ENCODE measurements at places on chromosomes 16 and 17.
A peak's percentile ranks its signal among the peaks of the same experiment; 100 is the strongest.

GRCh38 chr16:11626657-11627291, 40.1 kb upstream of the LITAF start:
- no peak for DNase-seq

GRCh38 chr16:54176376-54176901, 110.1 kb downstream of the IRX3 start:
- DNase-seq, result no peak

- DNase-seq, result no peak
Measured at GRCh38 chr17:1454541-1454940, 1.5 kb downstream of the CRK start.

DNA sequence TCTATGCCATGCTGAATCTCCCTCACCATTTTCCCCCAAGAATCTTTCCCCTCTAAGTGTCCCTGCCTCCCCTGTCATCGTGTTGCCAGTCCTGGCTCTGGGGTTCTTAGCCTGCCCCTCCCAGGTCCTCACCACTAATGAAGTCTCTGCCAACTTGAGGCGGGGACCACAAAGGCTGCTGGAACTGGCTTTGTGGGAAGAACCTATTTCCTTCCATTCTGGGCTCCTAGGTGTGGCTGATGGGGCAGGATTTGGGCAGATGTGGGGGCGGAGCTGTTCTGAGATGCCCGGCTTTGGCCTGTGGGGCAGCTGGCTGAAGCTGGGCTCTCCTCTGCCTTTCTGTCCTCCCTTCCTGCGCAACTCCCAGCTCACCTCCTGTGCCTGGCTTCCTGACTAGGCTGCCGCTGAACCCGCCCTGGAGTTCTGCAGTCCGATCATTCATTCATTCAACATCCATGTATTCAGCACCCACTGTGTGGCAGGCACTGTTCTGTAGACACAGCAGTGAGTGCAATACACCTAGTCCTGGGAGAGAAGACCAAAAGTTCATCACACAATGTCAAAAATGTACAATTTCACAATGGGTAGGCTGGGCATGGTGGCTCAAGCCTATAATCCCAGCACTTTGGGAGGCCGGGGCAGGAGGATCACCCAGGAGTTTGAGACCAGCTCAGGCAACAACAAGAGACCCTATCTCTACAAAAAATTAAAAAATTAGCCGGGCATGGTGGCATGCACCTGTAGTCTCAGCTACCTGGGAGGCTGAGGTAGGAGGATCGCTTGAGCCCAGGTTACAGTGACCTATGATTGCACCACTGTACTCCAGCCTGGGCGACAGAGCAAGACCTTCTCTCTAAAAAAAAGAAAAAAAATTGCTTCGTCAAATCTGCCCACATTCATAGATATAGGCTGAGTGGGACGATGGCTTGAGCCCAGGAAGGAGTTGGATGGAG, 1.9 kb upstream of the SNN start:
- no peak for DNase-seq

DNA sequence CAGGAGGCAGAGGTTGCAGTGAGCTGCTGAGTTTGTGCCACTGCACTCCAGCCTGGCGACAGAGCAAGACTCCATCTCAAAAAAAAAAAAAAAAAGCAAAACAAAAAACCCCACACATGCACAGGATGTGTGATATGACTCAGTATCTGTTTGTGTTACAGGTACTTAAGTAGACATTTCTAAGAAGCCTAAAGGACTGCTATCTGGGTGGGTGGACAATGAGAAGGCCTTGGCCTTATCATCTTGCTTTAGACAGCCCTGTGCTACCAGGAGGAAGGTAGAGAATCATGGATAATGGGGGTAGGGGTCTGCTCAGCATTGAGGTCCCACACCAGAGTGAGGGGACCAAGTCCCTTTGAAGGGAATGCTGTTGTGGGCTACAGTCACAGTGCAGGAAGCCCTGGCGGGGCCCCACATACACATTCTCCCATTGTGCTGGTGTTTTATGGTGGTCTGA, 26.7 kb downstream of the PLD6 start:
- DNase-seq, result no peak

DNA sequence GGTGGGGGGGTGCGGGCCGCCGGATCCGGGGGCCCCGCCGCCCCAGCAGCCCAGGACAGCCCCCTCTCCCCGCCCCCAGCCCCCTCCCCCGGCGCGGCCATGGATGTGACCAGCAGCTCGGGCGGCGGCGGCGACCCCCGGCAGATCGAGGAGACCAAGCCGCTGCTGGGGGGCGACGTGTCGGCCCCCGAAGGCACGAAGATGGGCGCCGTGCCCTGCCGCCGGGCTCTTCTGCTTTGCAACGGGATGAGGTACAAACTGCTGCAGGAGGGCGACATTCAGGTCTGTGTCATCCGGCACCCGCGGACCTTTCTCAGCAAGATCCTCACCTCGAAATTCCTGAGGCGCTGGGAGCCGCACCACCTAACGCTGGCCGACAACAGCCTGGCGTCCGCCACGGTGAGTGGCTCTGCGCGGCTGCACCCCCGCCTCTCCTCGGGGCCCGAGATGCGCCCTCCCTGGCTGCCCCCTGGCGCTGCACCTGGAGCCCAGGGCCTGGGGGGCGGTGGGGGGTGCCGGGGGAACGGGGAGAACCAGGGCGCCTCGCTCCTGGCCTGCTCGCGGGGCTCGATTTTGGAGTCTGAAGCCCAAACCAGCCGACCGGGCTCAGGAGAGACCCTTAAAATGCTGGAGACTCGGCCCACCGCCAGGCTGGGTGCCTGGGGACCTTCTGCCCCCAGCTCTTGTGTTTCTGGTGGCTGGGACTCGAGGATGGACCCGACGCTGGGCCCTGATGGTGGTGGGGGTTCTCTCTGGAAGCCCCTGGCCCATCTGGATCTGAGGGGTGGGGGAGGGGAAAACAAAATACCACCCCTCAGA, 744 bp downstream of the CMIP start:
- peak; percentile 26 for DNase-seq

DNA sequence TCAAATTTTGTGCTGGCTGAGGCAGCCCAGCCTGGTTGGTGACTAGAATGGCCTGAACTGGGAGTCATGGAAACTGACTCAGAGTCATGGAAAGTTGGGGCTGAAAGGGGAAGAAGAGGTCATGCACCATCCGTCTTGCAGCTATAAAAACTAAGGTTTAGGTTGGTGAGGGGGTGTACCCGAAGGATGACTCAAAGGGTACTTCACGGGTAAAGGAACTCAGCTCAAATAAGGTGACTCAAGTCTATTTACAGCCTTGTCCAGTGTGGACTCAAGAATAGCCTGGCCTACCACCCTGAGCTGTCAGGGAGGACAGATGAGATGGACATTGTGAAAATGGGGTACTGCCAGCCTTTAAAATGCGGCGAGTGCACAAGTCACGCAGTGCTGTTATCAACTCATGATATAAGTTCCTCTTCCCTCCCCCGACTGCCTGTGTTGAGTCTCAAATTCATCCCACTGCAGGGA, 18.6 kb downstream of the CD300LB start:
- DNase-seq, result peak; percentile 20

DNA sequence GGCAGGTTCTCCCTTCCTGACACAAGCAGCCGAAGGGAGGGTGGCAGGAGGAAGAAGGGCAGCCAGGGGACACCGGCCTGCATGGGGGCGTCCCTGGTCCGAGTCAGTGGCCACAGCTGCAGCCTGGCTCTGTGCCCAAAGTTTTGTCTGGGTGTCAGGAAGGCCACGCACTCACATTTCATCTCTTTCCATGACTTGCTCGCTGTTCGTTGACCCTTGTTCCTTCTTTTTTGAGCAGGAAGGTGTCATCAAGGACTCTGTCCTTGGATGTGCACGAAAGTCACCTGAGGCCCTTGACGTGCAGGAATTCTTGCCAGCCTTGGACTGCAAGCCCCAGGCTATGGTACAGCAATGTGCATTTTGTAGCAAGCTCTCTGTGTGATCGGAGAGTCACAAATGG, 93.3 kb downstream of the TNFRSF13B start:
- DNase-seq, result no peak

DNA sequence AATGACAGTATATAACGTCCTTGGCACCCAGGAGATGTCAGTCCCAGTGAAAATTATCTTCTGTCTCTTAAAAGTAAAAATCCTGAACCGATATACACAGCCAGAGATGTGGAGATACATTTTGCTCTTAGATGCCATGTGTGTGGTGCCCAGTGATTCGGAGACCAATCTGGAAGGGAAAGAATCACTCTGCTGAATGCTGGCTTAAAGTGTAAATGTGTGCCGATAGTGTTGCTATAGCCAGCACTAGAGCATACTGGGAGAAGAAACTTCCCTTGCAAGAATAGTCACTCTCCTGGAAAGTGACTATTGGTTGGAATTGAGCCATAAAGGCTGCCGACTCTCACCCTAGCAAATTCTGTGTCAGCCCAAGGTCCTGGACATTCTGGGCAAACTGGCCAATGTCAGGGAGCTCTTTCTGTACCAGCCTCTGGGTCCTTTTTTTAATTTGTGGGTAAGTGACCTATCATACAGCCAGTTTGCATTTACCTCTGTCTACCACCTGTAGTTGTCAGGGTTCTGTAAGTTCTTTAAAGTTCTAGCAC, 44.2 kb upstream of the HNF1B start:
- no peak for DNase-seq

- DNase-seq, result no peak
Measured at GRCh38 chr16:59593194-59593661, 859.1 kb upstream of the GOT2 start.

DNA sequence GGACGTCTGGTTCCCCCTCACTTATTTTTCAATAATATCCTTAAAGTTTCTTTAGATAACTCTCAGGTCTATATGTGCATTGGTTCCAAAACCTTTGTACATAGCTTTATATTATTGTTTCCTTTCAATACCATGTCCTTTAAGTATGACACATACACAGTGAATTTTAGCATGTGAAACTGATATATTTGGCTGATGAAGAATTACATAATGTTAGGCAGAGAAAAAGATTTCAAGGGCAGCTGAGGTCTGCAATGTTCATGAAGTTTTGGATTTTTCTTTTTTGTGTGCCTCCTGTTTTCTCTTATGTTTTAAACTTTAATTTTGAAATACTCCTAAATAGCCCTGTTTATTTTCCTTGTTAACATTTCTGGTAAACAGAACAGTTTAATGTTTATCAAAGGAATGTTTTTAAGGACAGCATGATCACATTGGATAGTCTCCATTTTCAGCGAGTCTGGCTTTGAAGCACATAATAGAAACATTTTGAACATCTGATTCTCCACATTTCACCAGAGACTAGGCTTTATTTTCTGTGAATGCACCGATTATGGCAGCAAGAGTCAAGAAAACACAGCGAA, 32.9 kb upstream of the FBXO47 start:
- DNase-seq, result no peak

- no peak for DNase-seq
Measured at GRCh38 chr17:48299760-48300159, 130.3 kb downstream of the SKAP1 start.

DNA sequence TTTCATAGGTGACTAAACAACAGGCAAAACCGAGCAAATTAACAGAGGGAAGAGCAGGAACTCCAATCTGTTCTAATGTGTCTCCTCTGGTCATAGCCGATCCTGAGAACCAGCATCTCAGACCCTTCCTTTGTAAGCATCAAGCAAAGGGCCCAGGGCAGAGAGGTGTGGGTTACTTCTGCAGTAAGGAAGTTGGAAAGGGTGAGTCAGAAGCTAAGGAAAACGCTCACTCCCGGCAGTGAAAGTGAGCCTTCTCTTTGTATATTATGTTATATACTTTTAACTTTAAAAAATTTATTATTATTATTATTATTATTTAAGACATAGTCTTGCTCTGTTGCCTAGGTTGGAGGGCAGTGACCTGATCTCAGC, 77.7 kb downstream of the MRM3 start:
- no peak for DNase-seq

GRCh38 chr17:8013731-8014557, 11.5 kb downstream of the GUCY2D start:
- DNase-seq, result no peak

GRCh38 chr16:56950881-56951771, 10.6 kb upstream of the CETP start:
- no peak for DNase-seq

DNA sequence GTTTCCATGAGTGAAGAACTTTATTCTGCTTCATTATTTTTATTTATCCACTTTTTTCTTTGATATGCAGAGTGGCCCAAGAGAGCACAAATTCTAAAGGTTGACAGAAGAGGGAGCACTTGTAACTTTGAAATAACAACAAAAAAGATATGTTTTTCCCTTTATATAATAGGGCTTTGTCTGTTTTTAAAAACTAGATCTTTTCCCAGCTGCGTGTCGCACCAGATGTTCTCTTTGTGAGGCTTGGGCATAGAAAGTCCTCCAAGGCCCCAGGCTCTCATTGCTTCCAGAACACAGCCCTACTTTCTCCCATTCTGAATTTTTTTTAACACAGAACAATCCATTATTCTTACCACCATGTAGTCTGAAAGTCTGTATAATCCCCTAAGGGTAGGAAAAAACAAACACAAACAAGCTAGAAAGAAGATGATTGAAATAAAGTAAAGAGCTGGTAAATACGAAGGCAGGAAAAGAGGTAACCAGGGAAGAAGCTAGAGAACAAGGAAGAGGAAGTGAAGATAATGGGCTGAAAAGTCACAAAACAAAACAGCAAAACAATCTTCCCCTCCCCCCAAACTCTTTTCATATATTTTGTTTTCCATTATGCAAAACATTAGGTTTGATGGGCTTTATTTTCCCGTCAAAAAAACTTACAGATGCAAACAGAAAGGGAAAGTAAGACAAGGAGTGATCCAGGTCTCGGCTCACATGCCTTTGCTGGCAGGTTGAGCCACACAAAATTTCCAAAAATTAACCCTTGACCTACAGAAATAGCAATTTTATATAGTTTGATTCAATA, 160.4 kb downstream of the ABCA8 start:
- no peak for DNase-seq

- no peak for DNase-seq
Measured at GRCh38 chr16:22890976-22891375, 77.0 kb downstream of the HS3ST2 start.

DNA sequence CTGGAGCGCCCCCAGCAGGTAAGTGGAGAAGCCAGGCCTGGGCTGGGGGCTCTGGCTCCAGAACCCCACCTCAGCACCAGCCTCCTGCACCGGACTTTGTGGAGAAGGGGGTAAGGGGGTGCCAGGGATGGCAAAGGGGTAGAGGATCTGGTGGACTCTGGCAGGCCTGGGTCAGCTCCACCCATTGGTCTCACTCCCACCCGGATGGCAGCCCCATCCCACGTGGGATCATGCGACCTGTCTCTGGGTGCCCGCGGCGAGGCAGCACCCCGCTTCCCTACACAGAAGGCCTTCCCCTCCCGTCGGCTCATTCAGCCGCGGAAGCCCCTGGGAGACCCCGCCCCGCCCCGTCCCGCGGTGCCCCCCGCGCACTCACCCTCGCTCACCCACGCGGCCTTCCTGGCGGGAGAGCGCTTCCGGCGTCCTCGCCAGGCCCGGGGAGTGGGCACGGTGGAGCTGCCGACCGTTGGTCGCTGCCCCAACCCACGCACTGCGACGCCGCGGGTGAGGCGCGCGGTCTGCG, 498 bp upstream of the PLEKHG4 start:
- no peak for DNase-seq

GRCh38 chr17:64781014-64781756, 119.1 kb upstream of the SMURF2 start:
- no peak for DNase-seq

DNA sequence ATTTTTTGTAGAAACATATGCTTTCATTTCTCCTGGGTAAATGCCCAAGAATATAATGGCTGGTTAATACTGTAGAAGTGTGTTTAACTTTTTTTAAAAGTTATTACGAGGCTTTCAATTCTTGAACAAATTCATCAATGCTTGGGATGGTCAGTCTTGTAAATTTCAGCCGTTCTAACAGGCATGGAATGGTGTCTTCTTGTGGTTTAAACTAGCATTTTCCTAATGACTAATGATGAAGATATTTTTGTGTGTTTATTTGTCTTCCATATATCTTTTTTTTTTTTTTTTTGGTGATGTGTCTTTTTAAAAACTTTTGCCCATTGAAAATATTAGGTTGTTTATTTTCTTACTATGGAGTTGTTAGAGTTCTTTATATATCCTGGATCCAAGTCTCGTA, 67.1 kb downstream of the MGAT5B start:
- no peak for DNase-seq
